ENCODE measurements at places on chromosomes 16 and 17.

DNA sequence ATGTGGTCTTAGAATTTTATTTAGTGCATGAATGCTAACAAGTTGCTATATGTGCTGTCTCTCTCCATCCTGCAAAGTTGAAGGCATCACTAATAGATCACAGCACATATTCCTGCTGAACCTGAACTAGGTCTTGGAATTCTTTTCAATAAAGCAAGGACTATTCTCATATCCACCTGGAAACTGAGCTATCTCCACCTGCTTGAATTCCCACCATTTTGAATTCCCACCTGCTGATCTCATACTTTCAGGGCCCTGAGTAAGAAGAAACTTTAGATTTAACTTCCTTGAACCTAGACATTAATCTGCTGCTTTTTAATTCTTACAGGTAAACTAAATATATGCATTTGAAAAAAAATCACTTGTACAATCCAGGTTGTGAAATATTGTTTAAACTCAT lies 445.3 kb upstream of the CCL2 start:
- DNase-seq, result no peak

GRCh38 chr17:49290690-49291359 lies 60.2 kb upstream of the PHOSPHO1 start:
- DNase-seq, result peak; percentile 7

DNA sequence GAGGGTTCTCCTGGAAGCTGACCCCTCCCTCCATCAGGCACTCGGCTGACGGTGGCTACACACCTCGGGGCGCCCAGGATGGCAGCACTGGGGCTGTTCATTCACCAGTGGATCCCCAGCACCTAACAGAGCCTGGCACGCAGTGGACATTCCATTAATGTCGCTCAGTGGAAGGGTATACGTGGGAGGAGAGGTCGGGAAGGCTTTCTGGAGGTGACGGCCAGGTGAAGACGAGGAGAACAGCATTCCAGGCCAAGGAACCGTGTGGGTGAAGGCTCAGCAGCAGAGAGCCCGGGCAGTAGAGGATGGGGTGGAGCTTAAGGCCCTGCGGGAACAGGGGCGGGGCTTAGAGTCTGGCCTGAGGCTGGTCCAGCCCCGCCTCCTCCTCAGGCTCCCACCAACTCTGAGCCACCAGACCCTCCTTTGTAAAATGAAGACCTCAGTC lies 2.5 kb upstream of the HS3ST6 start:
- no peak for DNase-seq

GRCh38 chr17:61809816-61810392 lies 53.4 kb downstream of the BRIP1 start:
- DNase-seq, result no peak

GRCh38 chr16:87924041-87924810 lies 12.1 kb downstream of the CA5A start:
- DNase-seq, result no peak

DNA sequence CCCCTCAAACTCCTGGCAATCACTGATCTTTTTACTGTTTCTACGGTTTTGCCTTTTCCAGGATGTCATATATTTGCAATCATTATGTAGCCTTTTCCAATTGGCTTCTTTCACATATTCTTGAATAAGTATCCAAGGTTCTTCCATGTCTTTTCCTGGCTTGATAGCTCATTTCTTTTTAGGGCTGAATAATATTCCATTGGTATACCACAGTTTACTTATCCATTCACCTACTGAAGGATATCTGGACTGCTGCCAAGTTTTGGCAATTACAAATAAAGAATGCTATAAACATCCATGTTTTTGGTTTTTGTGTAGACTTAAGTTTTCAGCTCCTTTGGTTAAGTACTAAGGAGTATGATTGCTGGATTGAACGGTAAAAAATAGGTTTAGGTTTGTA lies 16.0 kb downstream of the GPATCH8 start:
- DNase-seq, result no peak

- no peak for DNase-seq
Observed at GRCh38 chr17:4782652-4783051, 3.5 kb downstream of the VMO1 start.

DNA sequence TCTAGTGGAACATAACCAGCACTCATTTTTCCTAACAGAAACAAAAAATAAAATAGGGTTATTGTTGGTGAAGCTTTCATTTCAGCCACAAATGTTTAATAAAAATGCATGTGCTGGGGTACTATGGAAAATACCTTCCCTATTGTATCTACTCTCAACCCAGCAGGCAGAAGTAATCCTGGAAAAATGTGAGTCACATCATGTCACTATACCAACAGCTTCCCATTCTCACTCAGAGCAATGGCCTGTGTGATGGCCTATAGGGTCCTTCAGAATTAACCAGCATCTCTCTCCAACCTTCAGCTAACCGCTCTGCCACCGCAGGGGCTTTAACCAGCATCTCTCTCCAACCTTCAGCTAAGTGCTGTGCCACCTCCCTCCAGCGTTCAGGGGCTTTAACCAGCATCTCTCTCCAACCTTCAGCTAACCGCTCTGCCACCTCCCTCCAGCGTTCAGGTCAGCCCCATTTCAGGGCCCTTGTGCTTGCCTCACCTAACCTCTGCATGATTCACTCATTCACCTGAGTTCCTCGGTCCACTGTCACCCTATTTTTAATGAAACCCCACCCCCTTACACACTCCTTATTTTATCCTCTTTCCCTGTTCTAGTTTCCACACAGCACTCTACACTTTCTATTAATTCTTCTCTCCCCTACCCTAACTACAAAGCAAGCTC lies 34.0 kb downstream of the UBE2G1 start:
- DNase-seq, result no peak

- no peak for DNase-seq
Observed at GRCh38 chr17:82112181-82112913, 14.3 kb upstream of the FASN start.

DNA sequence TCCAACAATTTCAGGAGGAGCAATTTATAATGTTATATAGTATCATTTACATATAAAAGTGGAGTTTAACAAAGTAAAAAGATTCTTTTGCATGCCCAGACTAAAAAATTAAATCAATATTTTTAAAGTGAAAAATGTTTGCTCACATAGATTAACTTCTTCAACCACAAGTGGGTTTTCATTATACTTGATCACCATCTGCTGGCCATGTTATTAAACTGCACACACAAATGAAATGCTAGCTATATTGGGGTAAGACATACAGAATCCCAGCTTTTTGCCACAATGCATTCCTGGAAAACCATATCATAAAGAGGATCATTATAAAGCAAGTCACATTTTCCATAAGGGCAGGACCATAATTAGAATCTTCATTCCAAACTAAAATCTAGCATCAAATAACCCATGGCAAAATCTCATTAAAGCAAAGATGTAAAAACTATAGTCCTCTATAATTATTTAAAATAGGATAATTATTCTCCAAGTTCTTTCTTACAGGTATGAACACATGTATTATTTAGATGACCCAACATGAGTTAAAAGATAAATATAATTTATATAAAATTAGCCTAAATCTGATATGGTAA lies 26.3 kb downstream of the CEP112 start:
- DNase-seq, result no peak

DNA sequence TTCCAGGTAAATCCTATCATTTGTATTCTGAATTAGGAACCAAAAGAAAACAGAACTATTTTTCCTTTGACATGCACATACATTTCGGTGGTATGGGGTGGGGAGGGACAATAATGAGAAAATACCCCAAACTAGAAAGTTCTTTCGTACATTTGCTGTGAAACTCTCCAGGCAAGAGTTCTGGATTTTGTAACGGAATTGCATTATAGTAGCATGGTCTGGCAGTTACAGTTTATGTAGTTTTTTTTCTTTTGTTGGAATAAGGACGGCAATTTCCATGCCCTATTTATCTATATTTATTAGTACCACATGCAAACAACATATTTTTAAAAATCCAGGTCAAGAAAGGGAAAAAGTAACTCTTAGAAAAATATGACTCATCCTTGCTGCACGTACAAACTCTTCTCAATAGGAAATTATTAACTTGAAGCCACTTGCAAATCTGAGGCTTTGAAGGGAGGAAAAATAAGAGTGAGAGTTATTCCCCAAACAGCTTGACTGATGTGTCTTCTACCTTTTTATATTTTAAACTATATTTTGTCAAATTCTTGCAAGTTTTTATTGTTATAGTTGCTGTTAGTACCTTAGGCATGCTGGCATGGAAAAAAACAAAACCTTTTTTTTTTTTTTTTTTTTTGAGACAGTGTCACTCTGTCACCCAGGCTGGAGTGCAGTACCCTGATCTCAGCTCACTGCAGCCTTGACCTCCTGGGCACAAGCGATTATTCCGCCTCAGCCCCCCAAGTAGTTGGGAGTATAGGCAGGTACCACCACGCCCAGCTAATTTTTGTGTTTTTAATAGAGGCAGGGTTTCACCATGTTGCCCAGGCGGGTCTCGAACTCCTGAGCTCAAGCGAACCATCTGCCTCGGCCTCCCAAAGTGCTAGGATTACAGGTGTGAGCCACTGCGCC lies 69.3 kb downstream of the WWP2 start:
- no peak for DNase-seq

DNA sequence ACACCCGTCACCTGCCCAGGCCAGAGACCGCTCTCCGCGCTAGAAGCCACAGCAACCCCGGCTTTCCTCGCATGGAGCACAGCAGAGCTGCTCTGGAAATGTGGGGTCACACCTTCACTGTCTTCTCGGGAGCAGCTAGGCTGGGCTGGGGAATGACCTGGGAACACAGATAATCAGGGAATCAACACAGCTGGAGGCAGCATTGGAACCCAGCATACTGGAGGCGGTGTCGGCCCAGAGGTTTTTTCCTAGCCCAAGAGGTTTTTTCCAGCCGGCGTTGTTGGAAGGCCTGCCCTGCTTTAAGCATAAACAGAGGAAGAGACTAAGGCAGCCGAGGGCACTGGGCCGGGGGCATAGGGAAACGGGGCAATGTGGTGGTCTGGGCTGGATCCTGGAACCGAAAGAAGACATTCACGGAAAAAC lies 791 bp upstream of the PLD6 start:
- DNase-seq, result no peak

DNA sequence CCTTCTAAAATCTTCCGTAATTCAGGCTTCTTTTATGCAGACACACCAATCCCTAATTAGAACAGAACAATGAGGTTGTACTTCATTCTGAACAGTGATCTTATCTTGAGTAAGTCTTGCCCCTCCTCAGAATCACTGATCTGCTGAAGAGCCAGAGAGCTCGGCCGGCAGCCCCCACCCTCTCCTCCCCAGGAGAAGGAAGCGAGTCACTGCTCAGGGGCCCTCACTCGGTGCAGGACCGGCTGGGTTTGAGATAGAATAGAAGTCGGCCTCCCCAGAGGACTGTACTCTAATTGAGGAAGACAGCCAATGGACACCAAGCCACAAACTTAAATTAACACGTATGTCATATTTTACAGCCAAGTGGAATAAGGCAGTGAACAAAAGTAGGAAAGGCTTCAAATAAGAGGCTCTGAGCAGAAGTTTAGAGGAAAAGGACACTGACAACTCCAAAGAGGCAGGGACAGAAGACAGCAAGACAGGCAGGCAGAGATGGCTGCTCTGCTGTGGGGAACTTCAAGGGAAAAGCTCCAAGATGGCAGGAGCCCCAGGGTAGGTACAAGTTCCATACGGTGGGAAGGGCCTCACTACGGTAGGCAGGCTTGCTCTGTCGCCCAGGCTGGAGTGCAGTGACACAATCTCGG lies 18.6 kb downstream of the CREBBP start:
- no peak for DNase-seq

DNA sequence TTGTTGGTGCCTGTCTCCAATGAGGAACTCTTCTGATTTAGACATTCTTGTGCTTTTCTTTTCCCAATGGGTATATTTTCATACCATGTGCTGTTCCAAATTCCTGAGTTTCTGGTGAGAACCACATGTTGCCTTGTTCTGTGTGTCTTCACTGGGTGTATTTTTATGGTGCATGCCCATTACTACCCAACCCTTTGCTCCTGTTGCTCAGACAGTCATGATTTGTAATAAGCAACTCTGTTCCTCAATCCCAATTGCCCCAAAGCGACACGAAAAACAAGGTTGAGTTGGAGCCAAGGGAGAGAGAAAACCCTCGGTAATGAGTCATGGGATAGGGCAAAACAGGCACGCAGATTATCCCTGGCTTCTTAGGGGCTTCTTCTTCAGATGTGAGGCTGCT lies 101.8 kb downstream of the ABCA8 start:
- DNase-seq, result no peak

DNA sequence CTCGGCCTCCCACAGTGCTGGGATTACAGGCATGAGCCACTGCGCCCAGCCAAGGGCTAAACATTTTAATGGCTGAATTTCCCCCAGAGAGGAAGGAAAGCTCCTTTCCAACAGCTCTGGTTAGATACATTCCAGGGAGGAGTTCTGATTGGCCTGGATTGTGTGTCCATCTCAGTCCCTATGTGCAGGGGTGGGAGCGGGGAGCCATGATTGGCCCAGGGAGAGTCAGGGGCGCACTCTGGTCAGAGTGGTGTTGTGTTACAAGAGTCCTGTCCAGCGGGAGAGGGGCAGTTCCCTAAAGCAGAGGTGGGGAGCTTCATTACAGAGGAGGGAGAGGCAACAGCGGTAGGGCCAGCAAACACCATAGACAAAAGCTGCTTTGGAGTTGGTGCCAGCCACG lies 75.0 kb downstream of the RAP1GAP2 start:
- no peak for DNase-seq

DNA sequence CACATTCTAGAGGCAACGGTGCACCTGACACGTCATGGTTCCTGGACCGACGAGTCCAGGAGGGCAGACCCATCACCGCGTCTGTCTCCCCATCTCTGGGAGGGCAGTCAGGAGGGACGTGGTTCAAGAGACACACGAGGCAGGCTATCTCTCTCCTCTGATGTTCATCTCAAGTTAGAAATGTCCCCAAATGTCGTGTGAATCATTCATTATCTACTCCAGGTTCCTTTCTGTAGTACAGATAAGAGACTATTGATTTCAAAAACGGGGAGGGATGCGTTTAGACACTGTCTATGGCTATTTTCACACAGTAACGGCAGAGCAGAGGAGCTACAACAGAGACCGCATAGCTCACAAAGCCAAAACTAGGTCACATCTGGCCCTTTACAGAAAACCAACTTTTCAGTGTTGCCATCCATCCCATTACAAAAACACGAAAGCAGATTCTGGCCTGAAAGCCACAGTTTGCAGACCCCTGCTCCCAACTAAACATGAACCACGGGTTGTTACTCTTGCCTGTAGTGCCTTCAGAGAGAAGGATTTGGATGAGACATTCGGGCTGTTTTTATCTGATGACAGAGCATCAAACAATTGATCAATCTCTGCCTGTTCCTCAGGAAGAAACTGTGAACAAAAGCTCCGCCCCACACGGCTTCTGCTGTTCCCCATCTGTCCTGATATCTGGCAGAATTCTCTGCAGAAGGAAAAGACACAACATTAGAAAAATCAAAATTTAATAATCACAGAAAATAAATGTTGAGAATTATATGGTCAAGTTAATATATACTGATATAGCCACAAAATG lies 6.8 kb downstream of the MEAK7 start:
- DNase-seq, result peak; percentile 9

GRCh38 chr16:87483481-87483880 lies 9.3 kb downstream of the ZCCHC14 start:
- DNase-seq, result no peak

GRCh38 chr17:77594416-77595209 lies 363.9 kb upstream of the TNRC6C start:
- DNase-seq, result peak; percentile 41

GRCh38 chr17:46917041-46917440 lies 5.9 kb upstream of the GOSR2 start:
- no peak for DNase-seq
